H7 (cell line): ENCODE measurements at places on chromosomes 3 and 15.

GRCh38 chr3:169781209-169781855, 8.1 kb downstream of the MYNN start:
- DNase-seq, result no peak

GRCh38 chr15:64274341-64274950, 81.5 kb downstream of the CSNK1G1 start:
- no peak for DNase-seq

DNA sequence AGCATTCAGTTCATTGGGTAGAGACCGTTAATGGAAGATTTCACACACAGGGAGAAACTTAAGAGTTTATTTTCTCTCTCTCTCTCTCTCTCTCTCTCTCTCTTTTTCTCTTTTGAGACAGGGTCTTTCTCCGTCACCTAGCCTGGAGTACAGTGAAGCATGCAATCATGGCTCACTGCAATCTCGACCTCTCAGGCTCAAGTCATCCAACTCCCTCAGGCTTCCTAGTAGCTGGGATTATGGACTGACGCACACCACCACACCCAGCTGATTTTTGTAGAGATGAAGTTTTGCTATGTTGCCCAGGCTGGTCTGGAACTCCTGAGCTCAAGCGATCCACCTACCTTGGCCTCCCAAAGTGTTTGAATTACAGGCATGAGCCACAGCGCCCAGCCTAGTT, 1.6 kb downstream of the WDR72 start:
- DNase-seq, result no peak

- DNase-seq, result no peak
These were observed 62.8 kb downstream of the GLCE start for GRCh38 chr15:69223083-69223813.

DNA sequence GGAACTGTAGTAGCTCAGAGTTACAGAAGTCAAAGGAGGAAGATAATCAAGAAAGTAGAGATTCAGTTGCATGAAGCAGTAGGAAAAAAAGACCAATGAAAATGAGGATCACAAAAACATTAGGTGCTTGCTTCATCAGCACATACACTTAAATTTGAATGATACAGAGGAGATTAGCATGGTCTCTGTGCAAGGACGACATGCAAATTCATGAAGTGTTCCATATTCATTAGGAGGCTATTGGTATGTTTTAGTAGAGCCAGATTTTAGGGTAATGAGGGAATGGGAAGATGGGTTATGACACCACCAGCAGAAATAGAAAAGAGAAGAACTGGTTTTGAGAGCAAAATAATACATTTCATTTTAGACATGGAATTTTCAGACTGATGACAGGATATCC, 21.0 kb upstream of the TTC14 start:
- DNase-seq, result no peak

DNA sequence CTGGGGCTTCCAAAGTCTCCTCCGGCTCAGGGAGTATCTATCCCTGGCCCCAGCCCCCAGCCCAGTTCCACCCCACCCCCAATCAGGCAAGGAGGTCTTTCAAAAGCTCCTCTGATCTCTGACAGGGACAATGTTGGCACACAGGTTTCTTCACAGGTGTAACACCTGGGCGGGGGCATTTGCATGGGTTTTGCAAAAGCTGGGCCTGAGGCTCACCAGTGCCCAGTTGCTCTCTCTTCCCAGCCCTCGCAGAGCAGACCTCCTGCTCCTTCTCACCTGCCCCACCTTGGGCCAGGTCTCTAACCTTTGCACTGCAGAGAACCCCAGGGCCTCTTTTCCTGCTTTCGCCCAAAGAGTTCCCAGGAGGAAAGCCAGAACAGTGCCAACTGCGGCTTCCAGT, 8.6 kb upstream of the CSK start:
- no peak for DNase-seq

DNA sequence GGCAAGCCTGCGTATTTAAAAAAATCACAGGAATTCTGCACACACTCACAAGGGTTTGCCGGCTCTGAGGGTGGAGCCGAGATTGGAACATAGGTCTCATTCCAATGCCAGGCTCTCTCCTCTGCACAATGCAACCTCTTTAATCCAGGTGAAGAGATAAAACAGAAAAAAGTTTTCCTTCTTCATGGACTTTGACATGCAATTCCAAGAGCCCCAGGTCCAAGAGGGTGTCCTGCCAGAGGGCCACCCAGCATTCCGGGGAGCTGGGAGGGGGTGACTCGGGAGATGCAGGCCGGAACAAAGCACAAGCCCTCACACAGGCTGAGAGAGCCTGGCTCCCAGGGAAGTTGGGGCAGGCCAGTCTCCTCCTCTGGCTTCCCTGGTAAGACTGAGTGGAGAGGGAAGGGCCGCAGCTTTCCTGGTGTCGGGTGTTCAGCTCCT, 6.7 kb upstream of the SLC12A8 start:
- no peak for DNase-seq

- no peak for DNase-seq
These were observed 803.4 kb downstream of the TUSC7 start for GRCh38 chr3:117512975-117513374.
